Testis (tissue), 5 donors: ENCODE measurements at places on chromosomes 2 and 18.

DNA sequence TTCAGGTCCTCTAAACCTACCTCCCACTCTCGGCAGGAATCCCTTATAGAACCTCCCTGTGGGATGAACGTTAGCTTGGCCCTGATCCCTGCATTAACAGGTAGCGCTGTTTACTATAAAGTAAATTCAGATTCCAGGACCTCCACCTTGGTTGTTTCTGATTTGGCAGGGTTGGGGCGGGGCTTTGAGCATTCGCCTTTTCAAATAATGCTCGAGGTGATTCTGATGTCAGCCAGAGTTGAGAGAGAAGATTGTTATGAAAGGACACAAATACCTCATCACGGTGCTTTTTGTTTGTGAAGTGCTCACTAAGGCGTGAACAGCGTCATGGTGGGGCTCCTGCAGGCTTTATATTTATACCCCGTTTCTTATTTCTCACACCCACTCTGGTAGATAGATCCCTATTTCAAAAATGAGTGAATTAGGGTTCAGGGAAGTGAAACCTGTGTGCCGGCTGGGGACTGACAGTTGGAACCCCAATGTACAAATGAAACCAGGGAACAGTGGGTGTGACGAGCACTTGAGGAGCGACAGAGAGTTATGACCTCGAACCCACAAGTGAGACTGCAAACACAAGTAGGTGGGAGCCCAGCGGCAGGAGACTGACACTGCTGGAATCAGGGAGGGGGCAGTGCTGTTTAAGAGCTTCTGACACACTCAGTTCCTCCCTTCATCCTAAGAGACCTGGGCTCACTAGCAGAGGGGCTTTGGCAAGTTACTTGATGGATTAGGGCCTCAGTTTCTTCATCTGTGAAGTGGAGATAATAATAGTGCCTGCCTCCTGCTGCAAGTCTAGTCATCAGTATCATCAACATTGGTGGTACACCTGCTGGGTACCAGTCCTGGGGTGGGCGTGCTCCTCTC, 14.2 kb upstream of the CXCR4 start:
- DNase-seq: no peak

- DNase-seq: no peak
Measured at GRCh38 chr2:115386465-115386864, 944.0 kb downstream of the DPP10 start.

- no peak for DNase-seq
Measured at GRCh38 chr2:25250331-25251070, 82.1 kb upstream of the POMC start.

DNA sequence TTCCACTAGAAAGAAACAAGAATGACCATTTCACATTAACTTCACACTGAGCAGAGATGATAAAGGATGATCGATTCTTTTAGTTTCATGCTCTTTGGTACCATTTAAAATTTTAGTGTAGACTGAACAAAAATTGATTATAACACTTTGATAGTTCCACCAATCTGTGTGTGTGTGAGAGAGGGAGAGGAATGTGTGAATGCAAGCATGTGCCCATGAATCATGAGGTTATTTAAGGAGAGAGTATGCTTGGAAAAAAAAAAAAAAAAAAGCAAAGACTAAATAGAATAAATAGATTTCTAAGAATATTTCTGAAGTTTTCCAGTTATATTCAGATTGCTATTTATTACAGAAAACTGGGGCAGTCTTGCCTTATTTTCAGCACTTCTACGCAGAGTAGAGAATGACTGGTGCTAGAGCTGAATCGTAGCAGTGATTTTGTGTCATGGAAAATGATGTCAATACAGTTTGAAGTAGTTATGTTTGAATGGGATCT, 900.8 kb downstream of the SLC4A3 start:
- no peak for DNase-seq

DNA sequence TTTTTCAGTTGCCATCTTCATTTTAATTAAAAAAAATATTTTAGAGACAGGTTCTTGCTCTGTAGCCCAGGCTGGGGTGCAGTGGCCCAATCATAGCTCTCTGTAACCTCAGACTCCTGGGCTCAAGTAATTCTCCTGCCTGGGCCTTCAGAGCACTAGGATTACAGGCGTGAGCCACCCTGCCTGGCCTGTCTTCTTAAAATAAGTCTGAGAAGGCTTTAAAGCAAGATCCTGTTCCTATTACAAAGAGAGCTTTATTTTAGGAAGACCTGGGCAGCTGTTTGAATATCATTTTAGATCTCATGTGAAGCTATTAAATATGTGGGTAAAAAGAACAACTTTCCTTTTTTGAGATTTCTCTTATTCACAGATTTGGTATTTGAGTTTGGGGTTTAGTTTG, 1.5 kb downstream of the FAM228A start:
- DNase-seq: no peak
